ENCODE measurements at places on chromosomes 5 and 9.

- no peak for DNase-seq
Measured at GRCh38 chr9:33131790-33132772, 35.1 kb downstream of the B4GALT1 start.

DNA sequence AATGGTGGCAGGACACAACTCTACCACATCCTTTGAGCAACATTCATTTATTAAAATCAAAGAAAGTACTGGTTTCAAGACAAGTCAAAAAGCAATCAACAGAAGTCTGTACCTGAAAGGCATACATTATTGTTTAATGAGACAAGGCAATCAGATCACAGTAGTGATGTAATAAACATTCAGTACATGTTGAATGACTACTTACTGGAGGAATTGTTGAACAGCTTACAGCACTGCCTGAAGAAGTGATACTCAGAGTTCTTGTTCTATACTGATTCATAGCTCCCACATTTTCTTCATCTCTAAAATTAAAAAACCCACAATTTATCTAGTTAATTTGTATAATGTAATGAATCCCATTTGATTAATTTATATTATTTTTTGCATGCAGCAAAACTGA is 18.2 kb downstream of the RIOK2 start:
- DNase-seq, result no peak

DNA sequence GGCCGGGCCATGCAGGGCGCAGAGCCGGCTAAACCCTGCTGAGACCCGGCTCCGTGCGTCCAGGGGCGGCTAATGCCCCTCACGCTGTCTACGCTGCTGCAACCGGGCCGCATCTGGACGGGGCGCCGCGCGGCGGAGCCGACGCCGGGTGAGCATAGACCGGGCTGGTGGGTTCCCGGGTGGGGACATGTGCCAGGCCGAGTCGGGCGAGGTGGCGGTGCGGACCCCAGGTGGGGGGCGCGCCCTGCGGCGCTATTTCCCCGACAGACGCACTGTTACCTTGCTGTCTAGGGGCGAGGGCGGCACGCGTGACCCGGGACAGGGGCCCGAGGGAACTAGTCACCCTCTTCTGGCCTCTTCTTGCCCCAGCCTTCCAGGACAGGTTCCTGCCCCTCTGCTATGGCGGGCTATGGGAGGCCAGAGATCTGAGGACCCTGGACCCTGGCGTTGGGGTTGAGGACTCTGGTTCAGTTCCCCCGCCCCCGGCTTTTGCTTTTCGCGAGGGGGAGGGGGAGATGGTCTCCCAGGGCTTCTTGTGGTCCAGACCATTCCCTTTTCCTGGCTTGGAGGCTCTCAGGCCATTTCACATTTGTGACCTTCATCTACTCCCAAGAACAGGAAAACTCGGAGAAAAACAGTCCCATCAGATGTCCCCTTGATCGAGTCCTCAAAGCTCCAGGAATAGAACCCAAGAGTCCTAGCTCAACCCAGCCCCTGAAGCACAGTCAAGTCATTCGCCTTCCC is 536 bp downstream of the SLC27A4 start:
- no peak for DNase-seq

- no peak for DNase-seq
Measured at GRCh38 chr9:113741886-113742854, 133.9 kb upstream of the ZNF618 start.

DNA sequence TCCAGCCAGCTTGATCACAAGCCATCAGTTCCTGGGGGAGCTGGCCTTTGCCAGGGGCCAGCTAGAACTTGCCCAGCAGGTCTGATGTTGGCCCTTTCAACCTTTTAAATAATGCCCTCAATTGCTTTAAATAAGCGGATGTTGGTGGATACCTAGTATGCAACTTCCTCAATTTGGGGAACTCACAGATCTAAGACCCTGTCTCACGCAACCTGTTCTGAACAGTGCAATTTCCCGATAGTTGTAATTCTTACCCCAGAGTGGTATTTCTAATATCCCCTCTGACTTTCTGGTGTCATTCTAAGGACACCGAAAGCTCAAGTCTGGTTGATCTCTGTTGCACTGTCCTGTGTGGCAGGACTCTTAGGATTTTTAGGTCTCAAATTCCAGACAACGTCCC is 23.1 kb downstream of the GALNT12 start:
- no peak for DNase-seq

DNA sequence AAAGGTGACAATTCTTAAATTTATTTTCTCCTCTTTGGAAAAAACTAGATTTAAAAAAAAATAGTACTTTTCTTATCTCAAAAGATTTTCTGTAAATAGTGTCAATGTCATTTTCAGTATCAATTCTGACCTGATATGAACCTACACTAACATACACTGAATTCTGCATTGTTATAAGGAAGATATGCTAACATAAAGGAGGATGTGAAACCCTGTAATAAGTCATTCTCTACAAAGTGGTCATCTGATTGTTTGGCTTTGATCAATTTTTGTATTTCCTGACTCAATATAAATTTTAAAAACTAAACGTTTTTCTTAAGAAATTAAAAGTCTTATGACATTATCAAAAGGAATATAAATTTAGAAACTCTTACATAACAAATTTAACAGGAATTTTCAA is 233.6 kb upstream of the EDIL3 start:
- no peak for DNase-seq

DNA sequence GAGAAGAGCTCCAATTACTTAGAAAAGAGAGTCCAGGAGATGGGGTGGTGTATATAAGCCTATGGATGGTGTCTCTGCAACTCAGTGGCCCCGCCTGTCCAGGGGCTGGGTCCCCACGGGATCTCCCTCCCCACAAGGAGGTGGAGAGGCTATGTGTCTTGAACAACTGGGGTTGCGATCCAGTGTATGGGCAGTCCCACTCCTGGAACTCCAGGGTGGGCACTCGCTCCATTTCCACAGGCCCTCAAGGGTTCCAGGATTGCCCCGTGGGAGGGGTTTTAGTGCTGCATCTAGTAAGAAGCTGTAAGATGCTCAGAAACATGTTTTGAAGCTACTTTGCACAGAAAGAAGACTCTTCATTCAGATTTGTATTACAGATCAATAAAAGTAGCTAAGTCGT is 558 bp upstream of the SMAD5 start:
- DNase-seq, result no peak

- no peak for DNase-seq
Measured at GRCh38 chr5:65329266-65329665, 152.5 kb downstream of the ADAMTS6 start.

DNA sequence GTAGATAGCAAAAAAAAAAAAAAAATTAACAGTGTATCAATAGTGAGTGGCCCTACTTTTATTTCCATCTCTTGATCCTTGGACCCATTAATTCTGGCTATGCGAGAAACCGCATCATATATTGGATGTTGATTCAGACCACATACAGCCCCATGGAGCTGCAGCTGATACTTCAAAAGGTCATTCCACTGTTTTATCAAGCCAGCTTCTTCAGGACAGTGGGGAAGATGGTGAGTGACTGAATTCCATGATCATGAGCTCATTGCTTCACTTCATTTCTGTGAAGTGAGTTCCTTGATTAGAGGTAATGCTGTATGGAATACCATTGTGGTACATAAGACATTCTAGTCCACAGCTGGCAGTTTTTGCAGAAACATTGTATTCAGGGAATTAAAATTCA is 222.9 kb upstream of the MEF2C start:
- DNase-seq, result no peak

GRCh38 chr5:157689942-157690689 is 18.8 kb downstream of the C5orf52 start:
- no peak for DNase-seq

DNA sequence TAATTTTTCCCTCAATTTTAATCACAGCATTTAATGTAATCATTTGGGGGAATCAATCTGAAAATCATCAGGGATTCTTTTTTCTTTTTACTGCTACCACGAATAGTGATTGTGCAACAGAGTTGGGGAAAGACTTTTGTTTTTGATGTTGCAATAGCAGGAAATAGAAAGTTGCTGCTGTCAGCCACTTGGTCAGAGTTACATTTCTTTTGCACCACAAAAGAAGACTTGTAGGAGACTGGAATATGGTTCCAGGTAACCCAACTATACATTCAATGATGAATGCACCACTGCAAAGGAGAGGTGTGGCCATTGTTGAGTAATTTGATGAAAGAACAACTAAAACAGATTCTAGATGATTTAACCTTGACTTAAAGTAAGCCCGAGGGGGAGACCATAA is 46.3 kb upstream of the PALM2AKAP2 start:
- no peak for DNase-seq

DNA sequence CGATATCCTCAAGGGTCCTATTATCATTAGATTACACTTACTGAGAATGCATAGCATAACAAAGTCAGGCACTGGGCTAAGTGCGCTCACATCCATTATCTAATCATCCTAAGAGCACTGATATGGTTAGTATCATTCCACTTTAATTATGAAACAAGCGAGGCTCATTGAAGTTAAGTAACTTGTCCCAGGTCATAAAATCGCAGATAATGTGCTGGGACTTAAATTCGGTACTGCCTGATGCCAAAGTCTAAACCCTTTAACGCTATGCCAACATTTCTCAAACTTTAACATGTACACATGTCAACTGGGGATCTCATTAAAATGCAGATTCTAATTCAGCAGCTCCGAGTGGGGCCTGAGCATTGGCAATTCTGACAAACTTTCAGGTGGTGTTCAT is 204.7 kb downstream of the PTTG1 start:
- no peak for DNase-seq

- DNase-seq, result no peak
Measured at GRCh38 chr5:171258737-171259415, 50.2 kb upstream of the TLX3 start.

DNA sequence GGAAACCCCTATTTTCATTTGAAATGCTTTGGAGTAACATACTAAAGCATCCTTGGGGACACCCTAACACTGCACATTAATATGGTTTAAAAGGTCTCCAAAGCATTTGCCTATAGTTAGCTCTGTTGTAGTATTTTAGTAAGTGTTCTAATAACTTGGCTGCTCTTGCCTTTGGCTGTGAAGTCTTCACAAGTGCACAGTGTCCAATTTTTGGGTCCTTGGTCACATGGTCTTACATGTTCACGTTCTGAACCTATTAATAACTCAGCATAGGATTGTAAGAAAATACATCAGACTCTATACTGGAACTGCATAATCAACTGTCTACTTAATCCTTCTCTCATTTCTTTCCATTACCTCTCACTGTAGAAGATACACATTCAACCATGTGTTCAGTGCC is 17.4 kb downstream of the ADAMTS19 start:
- no peak for DNase-seq

GRCh38 chr5:115815693-115816225 is 700 bp downstream of the CDO1 start:
- no peak for DNase-seq
